Hematopoietic multipotent progenitor cell treated with erythropoietin and hydrocortisone succinate and interleukin-3 and kit ligand, for 6 days (in vitro differentiated cells): ENCODE measurements at places on chromosomes 4 and X.

GRCh38 chr4:79030973-79031372 lies 91.7 kb upstream of the PAQR3 start:
- DNase-seq, result no peak

- no peak for DNase-seq
Observed at GRCh38 chr4:148776941-148777340, 334.7 kb upstream of the NR3C2 start.

- DNase-seq, result no peak
Observed at GRCh38 chr4:78962597-78963115, 23.4 kb upstream of the PAQR3 start.

DNA sequence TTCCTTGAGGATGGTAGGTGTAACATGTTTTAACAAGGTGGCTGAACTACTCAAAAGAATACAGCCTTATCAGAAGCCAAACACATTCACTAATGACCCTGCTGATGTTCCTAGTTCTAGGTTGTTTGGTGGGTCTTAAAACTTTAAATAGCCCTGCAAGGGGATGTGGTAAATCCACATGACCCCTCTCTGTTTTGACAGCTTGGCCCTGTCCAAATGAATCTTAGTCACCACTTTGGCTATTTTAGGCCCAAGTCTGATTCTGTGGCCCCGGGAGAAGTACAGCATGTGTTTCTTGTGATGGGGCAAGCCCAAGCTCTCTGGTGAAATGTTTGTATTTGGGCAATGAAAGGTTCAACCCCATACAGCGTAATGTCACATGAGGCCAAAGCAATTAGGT lies 54.5 kb upstream of the GPR34 start:
- peak; percentile 18 for DNase-seq

DNA sequence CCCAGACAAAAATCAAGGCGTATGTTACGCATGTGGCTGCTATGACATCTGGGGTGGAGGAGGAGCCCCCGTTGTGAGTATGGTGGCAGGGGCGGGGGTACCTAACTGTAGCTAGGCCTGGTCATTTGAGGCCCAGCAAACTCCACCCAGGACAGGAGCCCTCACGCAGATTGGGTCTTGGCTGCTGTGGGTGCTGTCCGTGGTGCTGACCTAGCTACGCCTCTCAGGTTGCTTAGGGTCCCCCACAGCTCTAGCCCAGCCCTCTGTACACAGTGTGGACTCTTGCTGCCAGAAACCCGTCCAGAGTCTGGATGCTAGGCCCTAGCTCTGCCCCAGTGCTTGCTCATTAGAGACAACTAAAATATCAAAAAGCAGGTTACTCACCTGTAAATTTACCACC lies 146.7 kb upstream of the PSAPL1 start:
- DNase-seq, result peak; percentile 51

DNA sequence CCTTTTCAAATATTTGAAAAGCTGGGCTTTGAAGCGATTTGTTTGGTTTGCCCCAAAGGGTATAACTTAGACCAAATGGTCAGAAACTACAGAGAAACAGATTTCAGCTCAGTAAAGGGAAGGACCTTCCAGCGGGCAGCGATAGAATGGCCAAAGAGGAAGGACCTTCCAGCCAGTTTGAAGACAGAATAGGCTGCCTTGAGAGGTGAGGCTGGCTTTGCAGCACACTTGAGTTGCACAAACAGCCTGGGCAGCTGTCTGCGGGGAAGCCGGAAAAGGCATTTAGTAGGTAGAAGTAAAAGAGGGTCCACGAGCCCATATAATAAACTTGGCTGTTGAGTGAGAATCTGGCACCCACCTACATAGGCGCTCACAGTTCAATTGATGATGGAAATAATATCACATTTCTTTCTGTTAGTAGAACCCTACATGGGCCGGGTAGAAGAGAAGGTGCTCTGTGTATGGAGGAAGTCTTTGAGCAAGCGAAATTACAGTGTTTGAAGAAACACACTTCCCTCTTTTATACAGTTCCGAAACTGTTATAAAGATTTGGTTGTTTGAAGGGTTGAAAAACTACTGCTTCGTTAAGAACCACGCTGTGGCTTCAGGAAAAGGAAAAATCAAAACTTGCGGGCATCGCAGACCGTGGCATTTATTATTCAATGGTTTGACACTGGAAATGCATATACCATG lies 75.0 kb upstream of the SORBS2 start:
- DNase-seq, result peak; percentile 8

DNA sequence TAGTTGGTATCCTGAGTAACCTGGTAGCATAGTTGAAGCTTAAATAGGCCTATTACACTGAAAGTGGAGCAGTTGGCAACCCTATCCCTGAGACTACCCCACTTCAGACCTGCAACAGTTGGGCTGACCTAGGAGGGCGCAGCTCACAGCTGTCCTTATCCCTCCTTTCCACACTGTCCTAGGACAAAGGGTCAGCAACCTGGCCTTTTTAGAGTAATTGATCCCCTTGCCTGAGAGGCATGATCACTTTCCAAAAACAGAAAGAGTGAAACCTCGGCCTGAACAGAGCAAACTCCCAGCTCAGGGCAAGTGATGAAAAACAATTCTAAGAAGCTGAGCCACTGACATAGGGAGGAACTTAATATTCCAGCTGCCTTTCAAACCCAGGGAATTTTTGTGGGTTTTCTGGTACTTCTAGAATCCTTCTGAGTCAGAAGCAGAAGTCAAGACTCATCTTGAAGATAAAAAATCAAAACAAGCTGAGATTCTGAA lies 94.9 kb upstream of the MYOZ2 start:
- no peak for DNase-seq

GRCh38 chr4:87530868-87531267 lies 1.7 kb upstream of the SPARCL1 start:
- no peak for DNase-seq

DNA sequence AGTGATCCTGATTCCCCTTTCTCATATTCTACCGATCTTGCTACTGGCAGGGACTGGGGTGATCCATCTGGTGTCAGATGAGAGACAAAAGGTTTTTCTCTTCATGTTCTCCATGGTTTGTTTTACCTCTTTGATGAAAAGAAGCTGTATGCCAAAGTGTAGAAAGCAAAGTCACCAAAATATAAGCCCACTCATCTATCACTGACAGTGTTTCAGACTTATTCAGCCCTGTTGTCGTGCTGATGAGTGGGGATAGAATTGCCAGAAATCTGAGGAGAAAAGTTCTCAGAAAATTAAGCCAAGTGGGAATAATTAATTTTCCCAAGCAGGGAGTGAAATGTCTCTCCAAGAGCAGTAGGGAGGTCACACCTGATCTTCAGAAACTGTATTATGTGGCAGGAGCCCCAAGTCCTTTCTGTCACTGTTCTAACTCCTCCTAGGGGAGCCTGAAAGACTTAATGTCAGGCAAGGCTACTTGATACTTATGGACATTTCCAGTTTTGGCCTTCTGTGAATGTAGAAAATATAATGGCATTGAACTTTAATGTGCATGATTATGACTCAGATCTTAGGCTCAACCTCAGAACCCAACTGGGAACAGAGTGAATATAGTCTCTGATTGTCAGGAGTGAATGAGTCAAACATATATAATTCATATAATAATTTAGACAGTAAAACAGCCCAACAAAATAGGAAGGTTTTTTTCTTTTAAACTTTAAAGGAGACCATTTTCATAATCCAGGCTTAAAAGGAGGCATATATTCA lies 298.1 kb downstream of the ANKRD50 start:
- DNase-seq, result no peak

GRCh38 chr4:1009542-1010394 lies 1.7 kb upstream of the FGFRL1 start:
- peak; percentile 73 for DNase-seq

DNA sequence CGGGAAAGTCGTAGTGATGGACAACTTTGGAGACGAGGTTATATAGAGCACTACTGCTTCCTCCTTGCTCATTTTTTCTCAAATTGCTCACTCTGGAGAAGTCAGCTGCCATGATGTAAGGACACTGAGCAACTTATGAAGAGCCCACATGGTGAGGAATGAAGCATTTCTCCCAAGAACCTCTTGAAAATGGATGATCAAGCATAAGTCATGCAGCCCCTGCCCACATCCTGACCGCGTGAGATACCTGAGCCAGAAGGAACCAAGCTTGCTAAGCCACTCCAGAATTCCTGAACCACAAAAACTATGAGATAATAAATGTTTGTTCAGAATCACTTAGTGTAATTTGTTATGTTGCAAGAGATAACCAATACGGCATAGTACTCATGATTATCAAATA lies 42.8 kb downstream of the PDE5A start:
- no peak for DNase-seq

DNA sequence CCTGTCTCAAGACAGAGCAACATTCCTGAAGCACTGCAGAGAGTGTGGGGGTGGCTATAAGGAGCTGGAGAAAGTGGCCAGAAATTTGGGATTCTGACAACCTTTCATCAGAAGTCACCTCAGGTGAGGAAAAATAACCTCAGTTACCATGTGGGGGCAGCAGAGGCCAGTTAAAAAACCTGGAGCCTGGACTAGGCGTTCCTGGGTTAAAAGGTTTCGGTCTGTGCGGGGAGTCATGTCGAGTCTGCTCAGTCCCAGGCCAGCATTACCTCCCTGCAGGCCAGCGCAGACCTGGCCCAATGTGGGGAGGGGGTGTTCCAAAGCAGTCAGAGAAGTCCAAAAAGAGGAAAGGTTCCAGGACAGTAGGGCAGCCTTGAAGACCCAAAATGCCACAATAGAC lies 10.9 kb upstream of the NALF2 start:
- peak; percentile 40 for DNase-seq

GRCh38 chrX:10021461-10022272 lies 54.5 kb downstream of the CLDN34 start:
- no peak for DNase-seq

DNA sequence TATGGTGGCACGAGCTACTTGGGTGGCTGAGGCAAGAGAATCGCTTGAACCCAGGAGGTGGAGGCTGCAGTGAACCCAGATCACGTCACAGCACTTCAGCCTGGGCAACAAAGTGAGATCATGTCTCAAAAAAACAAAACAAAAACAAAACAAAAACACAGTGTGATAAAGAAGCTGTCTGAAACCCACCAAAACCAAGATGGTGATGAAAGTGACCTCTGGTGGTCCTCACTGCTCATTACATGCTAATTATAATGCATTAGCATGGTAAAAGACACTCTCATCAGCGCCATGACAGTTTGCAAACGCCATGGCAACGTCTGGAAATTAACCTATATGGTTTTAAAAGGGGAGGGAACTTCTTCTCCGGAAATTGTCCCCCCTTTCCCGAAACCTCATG lies 29.4 kb upstream of the OPHN1 start:
- DNase-seq, result peak; percentile 78

- DNase-seq, result no peak
Observed at GRCh38 chrX:100217547-100217946, 192.5 kb downstream of the PCDH19 start.

DNA sequence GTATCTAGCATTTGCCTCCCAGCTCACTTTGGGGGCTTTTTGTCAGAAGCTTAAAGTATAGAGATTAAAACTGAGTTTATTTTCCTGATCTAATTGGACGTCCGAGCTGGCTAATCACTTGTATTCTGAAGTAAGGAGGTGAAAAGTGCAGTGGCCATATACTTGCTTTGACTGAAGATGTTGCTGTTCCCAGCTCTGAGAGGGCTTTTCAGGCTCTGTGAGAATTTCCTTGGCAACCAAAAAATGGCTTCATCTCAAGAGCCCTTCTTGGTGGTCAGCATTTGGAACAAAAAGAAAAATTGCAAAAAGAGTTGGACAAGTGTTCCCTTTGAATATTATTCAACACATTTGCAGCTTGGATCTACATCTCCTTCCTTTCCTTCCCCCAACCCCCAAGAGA lies 67.0 kb downstream of the SLC4A4 start:
- no peak for DNase-seq

DNA sequence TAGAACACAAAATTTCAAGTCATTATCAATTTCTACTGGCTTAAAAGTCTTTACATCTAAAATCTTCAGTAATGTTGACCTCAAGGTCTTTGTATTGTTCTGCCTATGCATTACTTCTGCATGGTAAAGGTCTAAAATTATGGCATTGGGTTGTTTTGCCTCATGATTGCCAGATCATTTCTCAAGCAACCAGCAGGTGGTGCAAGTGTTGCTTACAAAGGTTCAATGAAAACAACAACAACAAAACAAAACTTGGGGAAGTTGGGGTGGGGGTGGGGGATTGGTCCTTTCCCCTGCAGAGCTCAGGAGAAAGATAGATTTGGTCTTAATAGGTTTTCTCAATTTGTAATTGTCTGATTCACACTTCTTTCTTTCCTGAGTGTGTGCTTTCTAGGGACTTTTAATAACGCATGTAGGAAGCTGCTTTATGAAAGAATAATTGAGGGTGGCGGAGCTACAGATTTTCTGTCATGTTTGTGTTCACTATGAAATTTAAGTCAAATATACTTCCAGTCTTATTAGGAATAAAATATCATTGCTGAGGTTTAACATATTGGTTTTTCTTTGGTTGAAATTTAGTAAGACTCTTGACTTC lies 145.1 kb downstream of the COL4A5 start:
- peak; percentile 11 for DNase-seq

- DNase-seq, result peak; percentile 71
Observed at GRCh38 chr4:170008371-170008770, 17.8 kb downstream of the MFAP3L start.

DNA sequence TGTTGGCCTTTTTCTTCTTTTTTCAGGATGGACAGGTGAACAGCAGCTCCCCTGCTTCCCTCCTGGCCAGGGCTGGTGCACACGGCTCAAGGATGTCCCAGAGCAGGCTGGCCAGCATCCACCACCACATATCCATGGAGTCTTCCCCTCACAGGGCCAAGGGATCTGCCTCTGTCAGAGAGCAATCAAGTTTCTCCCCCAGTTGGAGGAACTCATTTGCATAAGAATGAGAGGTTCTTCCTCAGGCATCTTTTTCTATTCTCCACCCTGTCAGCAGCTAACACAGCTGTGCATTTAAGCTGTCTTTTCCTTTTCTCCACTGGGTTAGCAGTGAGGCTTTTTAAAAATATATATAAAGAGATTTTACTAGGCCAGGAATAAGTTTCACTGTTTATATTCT lies 143.8 kb downstream of the ANAPC10 start:
- DNase-seq, result no peak

DNA sequence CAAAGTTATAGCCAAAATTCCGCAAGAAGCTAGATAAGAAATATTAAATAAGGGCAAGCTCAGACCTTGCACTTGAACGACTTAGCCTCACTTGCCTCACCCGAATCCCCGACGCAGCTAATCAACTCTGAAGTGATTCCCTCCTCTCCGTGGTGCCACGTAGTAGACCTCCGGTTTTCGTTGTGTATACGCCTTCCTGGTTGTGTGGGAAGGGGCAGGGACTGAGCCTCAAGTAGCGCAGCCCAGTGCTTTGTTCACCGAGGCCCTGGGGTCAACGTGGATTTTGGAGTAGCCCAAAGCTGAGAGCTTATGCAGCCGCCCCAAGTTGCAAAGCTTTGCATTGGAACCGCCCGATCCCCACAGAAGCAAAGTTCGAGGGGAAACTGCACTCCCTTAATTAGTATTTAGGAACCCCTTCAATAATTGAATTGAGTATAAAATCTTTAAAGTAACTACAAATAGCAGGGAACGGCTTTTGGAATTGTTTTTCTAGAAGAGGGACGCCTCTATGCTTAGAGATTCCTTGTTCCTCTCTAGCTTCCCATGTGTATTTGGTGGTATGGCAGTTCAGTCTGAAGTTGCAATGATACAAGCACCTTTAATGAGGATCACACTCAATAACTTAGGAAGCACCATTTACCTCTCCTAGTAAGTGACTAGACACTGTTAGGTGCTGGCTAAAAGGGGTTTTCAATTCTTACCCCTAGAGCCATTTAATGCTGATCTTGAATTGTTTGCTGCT lies 55.7 kb downstream of the LINC00632 start:
- DNase-seq, result no peak

- DNase-seq, result peak; percentile 39
Observed at GRCh38 chrX:131675596-131676194, 131.8 kb downstream of the OR13H1 start.
